ENCODE measurements at places on chromosomes 2 and 18.

- no peak for DNase-seq
Measured at GRCh38 chr2:128206245-128206644, 112.4 kb downstream of the HS6ST1 start.

DNA sequence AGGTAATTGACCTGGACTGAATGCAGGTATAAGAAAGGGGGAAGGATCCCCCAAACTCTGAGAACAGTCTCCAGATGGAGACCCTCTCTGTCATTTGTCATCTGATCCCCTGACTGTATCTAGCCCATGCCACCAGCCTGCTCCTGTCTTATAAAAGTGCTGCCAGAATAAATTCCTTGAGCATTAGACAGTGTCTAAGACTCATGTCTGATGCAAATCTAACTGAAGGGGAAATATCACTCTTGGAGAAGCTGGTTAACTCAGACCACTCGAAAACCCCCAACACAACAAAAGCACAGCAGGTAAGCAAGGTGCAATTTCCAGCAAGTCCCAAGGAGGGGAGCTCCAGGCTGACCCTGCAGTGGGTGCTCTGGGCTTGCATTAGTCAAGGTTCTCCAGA is 40.9 kb upstream of the KDM3A start:
- no peak for DNase-seq

GRCh38 chr18:36912887-36913286 is 84.0 kb downstream of the KIAA1328 start:
- DNase-seq, result no peak

DNA sequence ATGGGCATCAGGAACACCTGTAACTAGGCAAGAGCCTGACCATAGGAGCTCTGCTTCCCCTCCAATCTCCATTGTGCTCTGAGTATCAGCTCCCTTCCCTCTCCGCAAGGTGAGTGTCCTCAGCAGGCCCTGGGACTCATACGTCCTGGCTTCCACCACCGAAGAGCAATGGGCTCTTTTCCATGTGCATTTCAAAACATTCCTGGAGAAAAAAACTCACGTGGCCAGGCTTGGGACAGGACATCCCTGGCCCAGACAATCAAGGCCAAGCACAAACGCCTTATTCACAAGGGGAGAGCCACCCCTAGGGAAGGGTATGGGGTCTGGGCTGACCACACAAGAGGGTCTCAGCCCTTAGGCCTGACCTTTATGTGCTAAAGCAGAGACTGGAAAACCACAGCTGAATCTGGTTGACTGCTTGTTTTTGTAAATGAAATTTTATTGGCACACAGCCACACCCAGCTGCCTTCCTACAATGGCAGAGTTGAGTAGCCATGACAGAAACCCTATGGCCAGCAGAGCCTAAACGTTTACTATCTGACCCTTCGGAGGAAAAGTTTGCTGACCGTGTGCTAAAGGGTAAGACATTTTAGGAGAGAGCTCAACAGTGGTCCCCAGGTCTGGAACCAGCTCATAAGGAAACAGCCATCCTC is 175.7 kb upstream of the ARL4C start:
- DNase-seq, result no peak

DNA sequence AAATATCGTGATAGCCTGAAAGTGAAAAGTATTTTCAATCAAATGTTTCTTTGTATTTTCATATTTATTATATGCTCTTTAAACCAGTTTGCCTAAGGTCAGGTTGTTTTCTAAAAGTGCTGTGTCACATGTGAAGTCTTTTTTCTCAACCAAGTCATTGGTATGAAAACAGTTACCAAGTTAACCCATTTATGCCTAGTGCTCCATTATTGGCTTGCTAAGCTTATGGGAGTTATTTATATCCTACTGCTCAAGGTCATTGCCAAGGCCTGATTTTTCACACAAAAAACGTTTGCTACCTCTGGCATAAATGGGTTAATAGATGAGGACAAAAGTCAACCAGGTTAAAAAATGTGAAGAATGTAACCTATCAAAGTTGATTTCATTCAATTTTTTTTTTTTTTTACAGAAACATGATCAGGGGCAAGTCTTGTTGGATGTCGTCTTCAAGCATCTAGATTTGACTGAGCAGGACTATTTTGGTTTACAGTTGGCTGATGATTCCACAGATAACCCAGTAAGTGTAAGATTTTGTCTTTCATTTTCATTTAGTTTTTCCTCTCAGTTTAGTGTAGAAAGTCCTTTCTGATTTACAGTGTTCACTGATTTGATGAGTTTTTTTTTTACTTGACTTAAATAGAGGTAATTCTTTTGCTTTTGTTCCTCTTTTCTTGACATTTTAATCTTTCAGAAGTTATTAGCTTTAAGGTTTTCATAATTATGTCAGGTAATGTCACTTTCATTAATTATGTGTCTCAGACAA is 102.6 kb downstream of the PTPN4 start:
- DNase-seq, result no peak

DNA sequence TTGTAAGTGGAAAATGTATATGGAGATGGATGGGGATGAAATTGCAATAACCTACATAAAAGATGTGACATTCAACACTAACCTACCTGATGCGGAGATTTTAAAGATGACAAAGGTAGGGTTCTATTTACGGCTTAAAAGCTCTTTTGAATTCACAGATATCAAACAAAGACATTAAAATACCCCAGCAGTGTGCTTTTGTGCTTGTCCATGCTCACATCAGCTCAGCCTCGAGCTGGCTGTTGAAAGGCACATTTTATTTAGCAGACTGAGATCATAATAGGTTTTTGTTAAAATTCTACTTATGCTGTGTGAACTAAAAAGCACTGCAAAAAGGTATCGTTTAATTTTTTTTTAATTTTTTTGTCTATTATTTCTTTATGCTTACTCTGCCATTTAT is 96.0 kb upstream of the CDCA7 start:
- no peak for DNase-seq

DNA sequence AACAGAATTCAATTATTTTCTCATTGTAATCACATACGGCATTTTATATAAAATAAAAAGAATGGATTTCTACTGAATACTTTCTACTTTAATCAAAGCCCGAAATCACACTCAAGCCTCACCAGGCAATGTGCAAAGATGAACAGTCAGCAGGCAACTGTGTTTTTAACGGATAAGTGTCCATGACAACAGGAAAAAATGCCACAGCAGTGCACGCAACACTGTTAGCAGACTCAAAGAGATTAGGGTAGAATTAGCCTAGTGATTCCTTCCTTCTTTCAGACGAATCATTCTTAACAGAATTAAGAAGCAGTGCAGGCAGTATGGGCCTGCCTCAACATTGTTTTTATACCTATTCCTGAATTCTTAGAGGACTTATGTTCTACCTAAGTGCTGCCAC is 135.6 kb downstream of the CDH2 start:
- no peak for DNase-seq

GRCh38 chr2:20515290-20516220 is 68.7 kb downstream of the RHOB start:
- DNase-seq, result no peak

DNA sequence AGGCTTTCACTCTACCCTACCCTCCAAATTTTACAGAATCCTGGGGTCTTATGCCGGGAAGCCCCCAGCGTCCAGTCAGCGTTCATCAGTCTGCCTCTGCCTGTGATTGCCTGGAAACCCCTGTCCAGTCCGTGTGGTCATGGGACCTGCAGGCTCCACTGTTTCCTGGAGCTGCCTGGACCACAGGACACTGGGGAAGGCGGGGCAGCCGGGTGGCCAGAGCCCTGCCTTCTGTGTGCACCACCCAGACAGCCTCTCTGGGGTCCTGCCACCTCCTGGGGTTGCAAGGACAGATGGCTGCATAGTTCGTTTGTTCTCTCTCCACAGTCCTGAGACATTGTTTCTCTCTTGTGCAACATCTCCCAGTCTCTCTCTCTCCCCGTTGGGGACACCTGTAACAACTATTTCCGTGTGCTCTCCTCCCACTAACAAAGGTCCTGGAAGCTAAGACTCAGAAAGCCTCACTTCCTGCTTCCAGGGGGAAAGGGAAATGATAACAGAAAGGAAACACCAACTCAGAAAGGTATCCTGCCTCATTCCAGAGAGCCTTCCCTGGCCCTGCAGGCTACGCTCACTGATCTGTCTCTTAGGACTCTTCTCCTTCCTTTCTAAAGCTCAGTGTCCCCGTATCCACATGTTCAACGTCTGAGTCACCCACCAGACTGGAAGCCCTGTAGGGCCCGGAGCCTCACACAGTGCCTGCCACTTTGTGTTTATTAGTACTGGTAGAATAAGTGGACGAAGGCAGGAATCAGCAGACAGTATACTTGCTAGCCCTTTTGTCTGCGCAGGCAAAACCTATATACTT is 192.8 kb upstream of the RAB12 start:
- DNase-seq, result no peak

- no peak for DNase-seq
Measured at GRCh38 chr2:197191940-197192322, 118.6 kb downstream of the ANKRD44 start.

GRCh38 chr2:13745330-13745729 is 887.2 kb upstream of the LRATD1 start:
- DNase-seq, result no peak

GRCh38 chr2:16464641-16465040 is 201.0 kb downstream of the CYRIA start:
- DNase-seq, result no peak

GRCh38 chr2:157868993-157869392 is 7.1 kb downstream of the ACVR1 start:
- DNase-seq, result no peak

- no peak for DNase-seq
Measured at GRCh38 chr18:23575309-23575651, 11.0 kb downstream of the NPC1 start.

Measured in stimulated activated CD4-positive, alpha-beta T cell treated with anti-CD3 and anti-CD28 coated beads, Interleukin-15, amount 100 ng/mL, for 48 hours (primary cell).